Suppressor macrophage treated with lipopolysaccharide for 1 hour (primary cell): ENCODE measurements at places on chromosomes 4 and X.

- no peak for DNase-seq
Measured at GRCh38 chr4:149796381-149796780, 19.3 kb downstream of the IQCM start.

DNA sequence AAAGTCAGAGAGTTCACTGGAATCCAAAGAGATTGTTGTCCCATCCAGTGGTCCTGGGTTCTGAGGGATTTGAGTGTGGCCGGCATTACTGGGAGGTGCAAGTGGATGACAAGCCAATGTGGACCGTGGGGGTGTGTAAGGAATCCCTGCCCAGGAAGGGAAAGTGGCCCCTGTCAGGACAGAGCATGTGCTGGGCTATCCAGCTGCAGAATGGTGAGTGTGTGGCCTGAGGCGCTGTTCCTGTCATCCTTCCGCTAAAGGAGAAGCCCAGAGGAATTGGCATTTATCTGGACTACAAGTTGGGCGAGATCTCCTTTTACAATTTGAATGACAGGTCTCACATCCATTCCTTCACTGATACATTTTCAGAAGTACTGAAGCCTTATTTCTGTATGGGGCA lies 20.4 kb upstream of the TRIM60 start:
- DNase-seq, result no peak

- no peak for DNase-seq
Measured at GRCh38 chr4:82667761-82668480, 106.1 kb upstream of the TMEM150C start.

- DNase-seq, result no peak
Measured at GRCh38 chrX:152638443-152638904, 779 bp downstream of the GABRQ start.

GRCh38 chrX:63740382-63740781 lies 44.6 kb downstream of the ARHGEF9 start:
- no peak for DNase-seq

DNA sequence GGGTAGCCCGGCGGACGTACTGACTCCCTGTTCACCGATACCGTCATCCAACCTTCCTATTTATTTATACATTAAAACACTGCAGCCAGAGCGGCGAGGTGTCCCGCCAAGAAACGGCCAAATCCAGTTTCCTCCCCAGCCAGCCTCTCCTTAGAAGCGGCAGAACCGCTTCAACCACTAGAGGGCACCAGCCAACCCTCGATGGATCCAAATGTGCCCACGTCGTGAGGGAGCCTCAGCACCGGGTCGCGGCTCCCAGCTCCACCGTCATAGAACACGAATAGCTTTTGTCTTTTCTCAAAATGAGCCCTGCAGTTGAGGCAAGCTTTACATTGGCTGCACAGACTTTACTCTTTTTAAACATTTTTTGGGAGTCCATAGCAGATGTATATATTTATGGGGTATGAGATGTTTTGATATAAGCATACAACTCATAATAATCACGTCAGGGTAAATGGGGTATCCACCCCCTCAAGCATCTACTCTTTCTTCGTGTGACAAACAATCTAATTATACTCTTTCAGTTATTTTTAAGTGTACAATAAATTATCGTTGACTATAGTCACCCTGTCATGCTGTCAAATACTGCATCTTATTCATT lies 13.0 kb upstream of the HELT start:
- DNase-seq, result peak; percentile 94

DNA sequence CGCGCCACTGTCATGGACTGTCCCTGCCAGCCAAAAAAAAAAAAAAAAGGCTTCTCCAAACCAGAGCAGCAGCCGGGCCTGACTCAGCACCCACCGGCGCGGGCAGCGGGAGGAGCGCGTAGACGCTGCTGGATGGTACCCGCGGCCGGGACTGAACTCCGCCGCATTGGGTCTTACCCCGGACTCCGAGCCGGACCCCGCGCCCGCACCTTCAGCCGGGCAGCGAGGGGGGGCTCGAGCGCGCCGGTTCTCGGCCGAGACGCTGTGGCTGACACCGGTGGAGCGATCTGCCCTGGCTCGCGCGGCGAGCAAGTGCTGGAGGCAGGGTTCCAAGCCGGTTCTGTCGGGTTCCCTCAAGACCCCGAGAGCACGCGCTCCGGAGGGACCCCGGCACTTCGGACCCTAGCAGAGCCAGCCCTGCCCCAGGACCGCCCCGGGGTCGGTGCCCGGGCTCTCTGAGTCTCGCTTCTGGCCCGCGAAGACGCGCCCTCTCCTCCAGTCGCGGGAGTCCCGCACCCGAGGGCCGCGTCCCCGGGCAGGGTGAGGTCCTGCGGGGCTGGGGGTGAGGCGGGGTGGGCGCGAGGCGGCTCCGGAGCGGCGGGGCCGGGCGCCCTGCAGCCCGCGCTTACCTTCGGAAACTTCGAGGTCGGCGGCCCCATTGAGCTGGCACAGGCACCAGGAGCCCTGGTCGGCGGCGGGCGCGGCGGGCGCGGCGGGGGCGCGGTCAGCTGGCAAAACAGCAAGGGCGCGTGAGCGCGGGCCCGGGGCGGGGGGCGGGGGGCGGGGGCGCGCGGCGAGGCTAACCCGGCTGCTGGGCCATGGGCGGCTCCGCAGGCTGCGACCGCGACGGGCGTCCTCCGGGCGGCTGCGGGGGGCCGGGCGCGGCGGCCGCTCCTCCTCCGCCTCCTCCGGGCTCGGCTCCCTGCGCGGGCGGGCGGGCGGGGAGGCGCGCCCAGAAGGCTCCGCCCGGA lies 11.8 kb upstream of the MAN2B2 start:
- peak; percentile 30 for DNase-seq

- no peak for DNase-seq
Measured at GRCh38 chr4:177964061-177964460, 521.8 kb upstream of the AGA start.

GRCh38 chr4:70841951-70842350 lies 2.3 kb upstream of the GRSF1 start:
- no peak for DNase-seq

DNA sequence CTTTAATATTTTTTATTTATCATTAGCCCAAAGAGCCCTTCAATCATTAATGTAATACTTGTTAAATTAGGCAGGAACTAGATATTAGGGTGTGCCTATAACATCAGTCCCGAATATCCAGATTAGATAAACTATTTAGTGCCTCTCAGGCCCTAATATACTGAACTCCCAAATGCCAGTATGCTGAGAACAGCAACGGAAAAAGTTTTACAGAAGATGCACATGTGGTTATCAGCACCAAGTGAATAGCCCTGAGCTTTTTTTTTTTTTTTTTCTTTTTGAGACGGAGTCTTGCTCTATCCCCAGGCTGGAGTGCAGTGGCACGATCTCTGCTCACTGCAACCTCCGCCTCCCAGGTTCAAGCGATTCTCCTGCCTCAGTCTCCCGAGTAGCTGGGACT lies 13.0 kb upstream of the ELF2 start:
- DNase-seq, result no peak

GRCh38 chr4:139734875-139735380 lies 69.3 kb downstream of the MGST2 start:
- DNase-seq, result peak; percentile 95

DNA sequence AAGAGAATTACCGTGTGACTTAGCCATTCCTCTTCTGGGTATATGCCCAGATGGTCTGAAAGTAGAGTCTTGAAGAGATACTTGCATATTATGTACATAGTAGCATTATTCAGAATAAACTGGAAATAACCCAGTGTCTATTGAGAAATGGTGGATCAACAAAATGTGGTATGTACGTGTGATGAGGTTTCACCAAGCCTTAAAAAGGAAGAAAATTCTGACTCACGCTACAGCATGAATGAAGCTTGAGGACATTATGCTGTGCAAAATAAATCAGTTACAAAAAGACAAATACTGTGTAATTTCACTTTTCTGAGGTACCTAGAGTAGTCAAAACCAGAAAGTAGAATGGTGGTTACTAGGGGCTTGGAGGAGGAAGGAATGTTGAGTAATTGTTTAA lies 37.3 kb downstream of the GBA3 start:
- no peak for DNase-seq

- DNase-seq, result peak; percentile 38
Measured at GRCh38 chr4:23889814-23890341, at the start of gene PPARGC1A. Gene PPARGC1A (minus strand): TSS chr4:23890047. CDS start chr4:23889957, 90 bp downstream.

DNA sequence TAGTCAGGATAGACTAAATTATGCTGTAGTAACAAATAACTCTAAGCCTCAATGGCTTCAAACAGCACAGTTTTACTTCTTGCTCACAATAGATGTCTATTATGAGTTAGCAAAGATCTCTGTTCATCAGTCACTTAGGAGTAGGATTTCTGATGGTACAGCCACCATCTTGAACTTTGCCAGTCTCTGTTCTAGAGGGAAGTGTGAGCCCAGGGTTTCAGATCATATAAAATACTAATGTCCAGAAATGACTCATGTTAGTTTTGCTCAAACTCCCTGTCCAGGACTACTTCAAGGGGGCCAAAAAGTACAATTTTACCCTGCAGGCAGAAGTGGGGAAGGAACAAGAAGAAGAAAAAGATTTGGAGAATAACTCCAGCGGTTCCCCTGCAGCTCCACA lies 77.1 kb upstream of the LSM6 start:
- DNase-seq, result no peak

GRCh38 chrX:45758319-45758718 lies 557.6 kb upstream of the DIPK2B start:
- peak; percentile 70 for DNase-seq

- DNase-seq, result no peak
Measured at GRCh38 chrX:118360429-118361125, 14.7 kb downstream of the WDR44 start.

GRCh38 chrX:127276326-127276725 lies 456.8 kb downstream of the PRR32 start:
- DNase-seq, result no peak

DNA sequence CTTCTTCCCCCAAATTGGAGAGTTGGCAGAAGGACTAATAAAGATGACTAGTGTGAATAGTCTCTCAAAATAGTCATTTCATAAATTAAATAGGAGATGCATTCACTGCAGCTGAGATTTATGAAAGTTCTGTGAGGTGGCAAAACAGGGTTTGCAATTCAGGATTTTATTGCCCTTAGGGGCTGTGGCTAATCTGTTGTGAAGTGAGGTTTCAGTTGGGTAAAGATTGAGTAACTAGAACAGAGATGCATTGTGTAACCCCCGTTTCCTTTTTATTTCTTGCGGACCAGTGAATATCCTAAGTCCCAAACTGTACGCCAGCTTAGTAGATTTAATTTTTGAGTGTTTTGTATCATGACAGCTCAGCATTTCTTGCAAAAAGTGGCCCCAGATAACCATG lies 16.2 kb upstream of the SCRG1 start:
- DNase-seq, result peak; percentile 79

- no peak for DNase-seq
Measured at GRCh38 chr4:80343887-80344286, 8.4 kb downstream of the CFAP299 start.

DNA sequence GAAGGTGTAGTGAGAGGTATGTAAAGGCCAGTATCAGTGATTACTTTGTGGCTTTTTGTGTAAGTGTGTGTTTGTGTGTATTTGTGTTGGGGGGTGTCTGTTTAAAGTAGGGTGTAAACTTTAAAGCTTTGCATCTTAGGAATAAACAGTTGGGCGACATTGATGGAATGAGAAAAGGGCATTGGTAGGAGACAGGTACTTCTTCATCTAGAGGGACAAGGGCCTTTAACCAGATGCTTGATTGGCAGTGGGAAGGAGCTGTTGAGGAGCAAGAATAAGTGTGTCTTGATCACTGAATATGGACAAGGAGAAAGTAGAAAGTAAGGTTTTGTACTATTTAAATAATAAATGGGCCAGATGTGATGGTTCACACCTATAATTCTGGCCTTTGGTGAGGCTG lies 48.8 kb downstream of the RAPGEF2 start:
- no peak for DNase-seq
